ENCODE measurements at places on chromosomes 6 and 20.

GRCh38 chr20:37693635-37694626 is at the start of gene CTNNBL1:
TSS of gene CTNNBL1 (plus strand) at chr20:37694030. CDS start at chr20:37694123, 93 bp downstream.
- peak; percentile 93 for DNase-seq

DNA sequence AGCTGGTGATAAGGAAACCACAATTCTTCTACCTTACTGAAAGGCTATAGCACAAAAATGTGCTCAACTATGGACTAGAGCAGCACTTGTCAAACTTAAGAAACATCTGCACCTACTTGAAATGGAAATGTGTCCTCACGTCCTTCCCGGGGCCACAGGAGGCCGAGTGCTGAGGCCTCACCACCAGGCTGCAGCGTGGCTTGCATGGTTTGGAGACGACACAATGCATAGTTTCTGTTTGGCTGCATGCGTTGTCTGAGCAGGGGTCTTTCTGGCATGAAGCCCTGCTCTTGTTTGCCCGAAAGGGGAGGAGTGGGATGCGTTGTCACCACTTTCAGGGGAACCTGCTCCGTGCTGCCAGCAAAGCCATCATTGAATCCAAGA is 228.8 kb downstream of the TTLL2 start:
- DNase-seq = no peak

DNA sequence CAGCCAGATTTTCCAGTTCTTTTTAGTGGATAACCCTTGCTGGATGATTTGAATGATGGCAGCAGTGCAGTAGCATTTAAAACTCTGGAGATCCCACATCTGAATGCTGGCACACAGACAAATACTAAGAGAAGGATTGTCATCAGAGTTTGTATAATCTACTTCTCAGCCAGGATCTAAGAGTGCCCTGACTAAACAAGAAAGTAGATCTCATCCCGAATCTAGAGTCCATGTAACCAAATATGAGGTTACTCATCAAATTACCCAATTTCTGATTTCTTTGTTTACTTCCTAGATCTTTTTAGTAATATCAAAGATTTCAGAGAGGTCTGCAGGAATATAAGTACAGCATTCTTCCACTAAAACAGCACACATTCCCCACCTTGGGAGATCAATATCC is 7.8 kb downstream of the TMC2 start:
- DNase-seq = no peak

DNA sequence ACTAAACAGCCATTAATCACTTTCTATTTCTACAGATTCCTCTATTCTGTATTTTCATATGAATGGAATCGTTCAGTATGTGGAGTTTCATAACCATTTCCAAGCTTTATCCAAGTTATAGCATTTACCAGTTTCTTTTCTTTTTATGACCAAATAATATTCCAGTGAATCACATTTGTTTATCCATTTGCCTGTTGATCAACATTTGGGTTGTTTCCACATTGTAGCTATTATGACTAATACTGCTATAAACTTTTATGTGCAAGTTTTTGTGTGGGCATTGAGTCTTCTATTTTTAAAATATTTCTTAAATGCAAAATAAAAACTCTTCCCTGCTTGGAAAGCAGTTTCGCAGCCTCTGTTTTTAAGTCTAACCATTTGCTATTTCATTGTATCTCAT is 336.4 kb upstream of the OPRM1 start:
- no peak for DNase-seq

- no peak for DNase-seq
These were observed 691.8 kb downstream of the QKI start for GRCh38 chr6:164106345-164106769.

DNA sequence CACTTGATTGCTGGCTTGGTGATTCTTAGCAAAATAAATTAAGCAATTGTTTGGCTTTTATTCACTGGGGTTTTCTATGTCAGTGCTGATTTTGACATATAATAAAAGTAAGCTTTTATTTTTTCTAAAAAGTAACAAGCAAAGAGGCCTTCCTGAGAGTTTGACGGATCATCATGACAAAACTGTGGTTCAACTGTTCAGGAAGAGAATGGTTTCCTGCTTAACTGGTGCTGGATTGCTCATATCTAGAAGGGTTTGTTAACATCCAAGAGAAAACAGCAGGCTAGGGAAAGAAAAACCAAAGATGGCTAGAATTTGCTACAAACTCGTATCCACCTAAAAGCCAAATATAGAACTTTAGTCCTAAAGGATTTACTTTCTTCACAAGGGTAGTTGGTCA is 21.2 kb downstream of the SERPINB1 start:
- no peak for DNase-seq

GRCh38 chr20:14553774-14554534 is 216.5 kb upstream of the FLRT3 start:
- no peak for DNase-seq

- no peak for DNase-seq
These were observed 22.1 kb downstream of the NUDT3 start for GRCh38 chr6:34370361-34370760.

GRCh38 chr20:42259389-42259788 is 641.2 kb upstream of the CHD6 start:
- DNase-seq = no peak

- DNase-seq = no peak
These were observed 297.9 kb downstream of the CLIC5 start for GRCh38 chr6:45717715-45718114.

- DNase-seq = no peak
These were observed 159.8 kb upstream of the ECI2 start for GRCh38 chr6:4295058-4295782.

DNA sequence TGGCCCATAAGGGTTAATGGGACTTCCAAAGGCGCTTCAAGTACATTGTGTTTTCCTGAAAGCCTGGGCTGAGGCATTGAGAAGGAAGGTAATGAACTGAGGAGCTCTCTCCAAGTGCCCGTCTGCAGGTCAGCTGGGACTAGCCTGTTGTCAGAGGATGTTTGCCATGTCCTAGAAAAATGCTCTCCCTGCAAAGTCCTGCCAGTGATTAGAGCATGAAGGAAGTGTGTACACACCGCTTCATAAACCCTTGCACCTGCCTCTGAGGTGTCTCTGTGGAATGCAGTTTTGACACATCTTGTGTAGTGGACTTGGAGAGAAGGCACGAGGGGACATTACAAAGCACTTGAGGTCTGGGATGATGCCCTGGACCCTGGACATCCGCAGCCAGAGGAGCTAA is 506.7 kb downstream of the KIF16B start:
- DNase-seq = no peak

DNA sequence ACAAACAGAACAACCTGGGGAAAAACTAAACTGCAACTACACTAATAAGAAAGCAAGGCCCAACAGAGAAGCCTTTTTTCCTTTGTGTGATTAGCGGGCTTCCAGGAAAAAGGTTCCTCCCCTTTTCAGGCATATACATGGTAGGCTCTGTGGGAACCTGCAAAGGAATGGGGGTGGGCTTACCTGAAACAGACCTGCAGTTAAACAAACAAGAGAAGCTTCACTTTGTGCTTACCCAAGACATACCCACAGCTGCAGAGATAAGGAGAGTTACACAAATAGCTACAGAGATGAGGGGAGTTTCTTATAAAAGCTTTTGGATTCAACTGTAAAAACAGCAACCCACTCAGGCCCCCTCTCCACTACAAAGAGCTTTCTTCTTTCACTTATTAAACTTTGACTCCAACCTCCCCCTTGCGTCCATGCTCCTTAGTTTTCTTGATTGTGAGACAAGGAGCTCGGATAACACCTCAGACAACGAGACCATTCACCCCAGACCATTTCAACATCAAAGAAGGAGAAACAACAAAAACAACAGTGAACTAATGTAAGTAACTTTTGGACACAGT is 30.9 kb downstream of the RNF146 start:
- DNase-seq = no peak

- no peak for DNase-seq
These were observed 83.1 kb downstream of the FKBP5 start for GRCh38 chr6:35605600-35605999.

GRCh38 chr6:22364306-22364705 is 67.5 kb upstream of the PRL start:
- DNase-seq = no peak

GRCh38 chr6:36605560-36606391 is 11.6 kb downstream of the SRSF3 start:
- DNase-seq = no peak

Data from T-helper 1 cell (primary cell).